Umbilical cord (tissue), 2 donors: ENCODE measurements at places on chromosomes 4 and X. TPM values are rescaled to one million over a fixed set of nuclear protein-coding genes. Genes with fewer than 3 reads are reported as not detected.

- DNase-seq = no peak
Observed at GRCh38 chr4:113773014-113773413, 11.5 kb upstream of the CAMK2D start.

- no peak for DNase-seq
Observed at GRCh38 chrX:25067271-25068172, 51.8 kb upstream of the ARX start.

GRCh38 chrX:69279234-69279633, 114.0 kb upstream of the PJA1 start:
- DNase-seq = no peak

DNA sequence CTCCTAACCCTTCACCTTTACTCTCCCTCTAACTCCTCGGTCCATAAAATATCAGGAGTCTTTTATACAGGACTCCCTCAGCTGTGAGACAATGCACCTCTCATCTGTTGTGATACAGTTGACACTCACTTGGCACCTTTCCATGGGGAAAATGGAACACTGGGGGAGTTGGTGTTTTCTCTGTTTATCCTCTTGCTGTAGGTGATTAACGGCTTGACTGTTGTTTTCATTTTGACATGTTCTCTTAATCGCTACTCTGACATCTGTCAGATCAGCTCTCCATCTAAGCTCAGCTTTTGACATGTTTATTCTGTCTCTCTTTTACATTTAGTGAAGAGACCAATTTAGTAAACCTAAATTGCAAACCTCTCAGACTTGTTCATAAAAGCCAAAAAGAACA, 604.8 kb downstream of the TRAM1L1 start:
- no peak for DNase-seq

- peak; percentile 88 for DNase-seq
Observed at GRCh38 chr4:4677556-4678522, 136.0 kb upstream of the STX18 start.

Gene MAPK10
- 135 TPM for total RNA-seq
